ENCODE measurements at places on chromosomes 12 and 14. TPM values are rescaled to one million over a fixed set of nuclear protein-coding genes. Genes with fewer than 3 reads are reported as not detected.

DNA sequence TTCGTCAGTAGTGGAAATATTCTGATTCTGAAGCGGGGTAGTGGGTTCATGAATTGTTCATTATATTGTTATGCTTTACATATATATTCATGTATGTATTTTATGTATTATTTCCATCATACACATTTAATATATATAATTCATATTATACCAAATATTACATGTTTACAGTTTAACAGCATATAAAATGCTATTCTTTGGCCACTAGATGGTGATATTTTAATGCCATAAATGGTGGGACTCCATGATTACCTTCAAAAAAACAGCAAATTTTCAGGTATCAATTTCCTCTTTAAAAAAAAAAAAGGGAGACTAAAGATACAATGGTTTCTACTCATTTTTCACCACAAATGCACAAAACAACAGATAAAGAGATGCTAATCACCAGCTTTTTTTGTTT is 41.0 kb downstream of the BDKRB1 start:
- DNase-seq = no peak
- no peaks in the 10 kb centered on the region for H3K27me3 ChIP-seq
- no peak overlapping the region for H3K27ac ChIP-seq
- peaks cover 6% of the 10 kb centered on the region for H3K36me3 ChIP-seq
- H3K4me1 ChIP-seq = no peaks in the 10 kb centered on the region

GNB3 gene
- total RNA-seq = not detected

DNA sequence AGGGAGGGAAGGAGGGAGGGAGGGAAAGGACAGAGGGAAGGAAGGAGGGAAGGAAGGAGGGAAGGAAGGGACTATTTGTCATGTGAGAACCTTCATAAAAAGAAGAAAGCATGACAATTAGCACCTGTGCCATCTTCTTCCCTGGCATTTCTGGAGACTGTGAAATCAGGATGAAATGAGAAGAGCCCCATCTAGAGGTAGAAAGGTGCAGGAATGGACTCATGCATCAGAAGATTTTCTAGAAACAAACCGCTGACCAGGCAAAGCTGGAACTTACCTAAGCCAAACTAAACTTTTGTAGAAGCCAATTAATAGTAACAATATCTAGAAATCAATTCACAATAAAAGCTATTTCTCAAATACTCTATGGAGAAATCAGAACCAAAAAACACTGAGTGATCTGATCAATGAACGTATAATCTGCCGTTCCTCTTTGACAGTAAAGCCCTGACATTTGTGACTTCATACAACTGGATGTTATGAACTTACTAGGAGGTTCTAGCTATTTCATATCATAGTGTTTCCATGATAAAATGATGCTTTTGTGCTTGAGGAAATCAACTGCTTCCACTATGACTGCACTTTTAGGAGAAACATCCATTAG is 24.4 kb upstream of the CRACR2A start:
- no peak overlapping the region for H3K27ac ChIP-seq
- H3K4me1 ChIP-seq = no peaks in the 10 kb centered on the region
- H3K4me3 ChIP-seq = no peak overlapping the region
- H3K36me3 ChIP-seq = no peaks in the 10 kb centered on the region
- no peaks in the 10 kb centered on the region for H3K27me3 ChIP-seq

AMIGO2 gene
- 1.5 TPM for total RNA-seq

- peak overlapping the region; percentile 76 for H3K27ac ChIP-seq
- DNase-seq = no peak
- peaks cover 7% of the 10 kb centered on the region for H3K4me1 ChIP-seq
- H3K36me3 ChIP-seq = peaks cover 9% of the 10 kb centered on the region
- H3K4me3 ChIP-seq = peak overlapping the region; percentile 71
- no peaks in the 10 kb centered on the region for H3K27me3 ChIP-seq
These were observed 403 bp upstream of the PNP start for GRCh38 chr14:20468764-20469241.

POTEM gene
- total RNA-seq = not detected

DNA sequence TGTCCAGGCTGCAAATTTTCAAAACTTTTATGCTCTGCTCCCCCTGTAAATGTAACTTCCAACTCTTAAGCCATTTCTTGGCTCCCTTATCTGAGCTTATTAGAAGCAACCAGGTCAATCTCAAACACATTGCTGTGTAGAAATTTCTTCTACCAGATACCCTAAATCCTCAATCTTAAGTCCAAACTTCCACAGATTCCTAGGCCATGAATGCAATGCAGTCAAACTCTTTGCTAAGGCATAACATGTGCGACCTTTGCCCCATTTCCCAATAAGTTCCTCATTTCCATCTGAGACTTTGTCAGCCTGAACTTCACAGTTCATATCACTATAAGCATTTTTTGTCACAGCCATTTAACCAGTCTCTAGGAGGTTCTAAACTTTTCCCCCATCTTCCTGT is 64.5 kb downstream of the TMTC3 start:
- no peaks in the 10 kb centered on the region for H3K27me3 ChIP-seq
- H3K36me3 ChIP-seq = no peaks in the 10 kb centered on the region
- H3K4me1 ChIP-seq = no peaks in the 10 kb centered on the region
- no peak overlapping the region for H3K27ac ChIP-seq
- no peak for DNase-seq

CPM gene
- 12.9 TPM for total RNA-seq

DNA sequence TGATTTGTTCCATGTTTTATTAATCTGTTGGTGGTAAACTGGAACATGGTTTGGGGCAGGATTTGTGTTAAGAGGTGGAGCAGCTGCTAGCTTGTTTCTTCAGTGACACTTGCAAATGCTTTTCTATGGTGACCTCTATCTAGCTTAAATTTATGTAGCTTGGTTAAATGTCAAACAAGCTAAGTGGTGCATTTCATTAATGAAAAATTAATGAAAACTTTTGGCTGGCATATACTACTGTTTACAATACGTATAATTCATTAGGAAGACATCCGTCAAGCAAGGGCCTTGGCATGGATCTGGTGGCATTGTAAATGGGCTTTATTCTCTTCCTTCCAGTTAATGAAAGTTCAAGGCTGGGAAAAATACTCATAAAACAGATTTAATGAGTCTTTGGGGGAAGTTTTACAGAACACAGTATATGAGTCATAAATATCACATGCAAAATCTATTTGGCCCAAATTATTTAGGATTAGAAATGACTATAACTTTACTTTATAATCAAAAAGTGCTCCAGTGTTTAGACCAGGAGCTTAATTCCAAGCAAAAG is 807.7 kb upstream of the SEL1L start:
- H3K27ac ChIP-seq = no peak overlapping the region
- no peaks in the 10 kb centered on the region for H3K27me3 ChIP-seq
- H3K4me3 ChIP-seq = no peak overlapping the region
- DNase-seq = no peak

- DNase-seq = no peak
- H3K27ac ChIP-seq = peak overlapping the region; percentile 78
- H3K4me1 ChIP-seq = peaks cover 19% of the 10 kb centered on the region
These were observed 8.8 kb downstream of the EIF2B2 start for GRCh38 chr14:75011356-75011994.

DNA sequence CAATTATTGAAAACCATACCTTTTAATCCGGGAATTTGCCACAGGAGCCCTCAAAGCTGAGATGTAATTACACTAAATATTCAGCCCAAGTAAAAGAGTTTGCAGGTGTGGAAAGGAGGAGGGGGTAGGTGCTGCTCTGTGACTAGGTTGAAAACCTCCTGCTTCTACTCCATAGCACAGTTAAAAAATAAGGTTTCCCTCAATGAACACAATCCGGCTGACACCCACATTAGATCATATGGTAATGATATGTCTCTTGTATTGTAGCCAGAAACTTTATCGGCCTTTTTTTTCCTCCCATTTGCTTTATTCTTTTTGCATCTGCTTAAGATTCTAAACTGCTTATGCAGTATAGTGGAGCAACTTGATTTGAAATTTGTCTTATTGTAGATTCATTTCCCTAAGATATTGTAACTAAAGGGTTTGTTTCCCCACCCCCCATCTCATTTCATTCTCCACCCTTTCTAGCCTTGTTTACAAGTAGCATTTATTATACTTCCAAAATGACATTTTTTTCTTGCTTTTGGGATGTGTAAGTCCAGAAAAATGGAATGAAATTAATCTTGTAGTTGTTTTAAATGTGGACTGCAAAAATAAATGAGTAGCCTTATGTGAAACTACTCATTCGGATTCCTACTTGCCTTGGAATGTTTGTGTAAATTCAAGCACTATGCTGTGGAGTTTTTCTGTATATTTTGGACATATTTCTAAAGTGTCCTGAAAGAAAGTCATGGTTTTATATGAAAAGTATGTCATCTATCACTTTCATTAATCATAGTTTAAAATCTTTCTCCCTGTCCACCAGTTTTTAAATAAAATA is at the start of gene DCN:
Gene DCN, minus strand, starts transcription at position 182 of the 820 bp plus-strand sequence. CDS start 4,265 bp downstream, outside the sequence.
- H3K4me1 ChIP-seq = no peaks in the 10 kb centered on the region
- H3K27me3 ChIP-seq = no peaks in the 10 kb centered on the region
- DNase-seq = no peak
- no peaks in the 10 kb centered on the region for H3K36me3 ChIP-seq
- H3K27ac ChIP-seq = peak within 1 kb of the TSS; percentile 69
- H3K4me3 ChIP-seq = peak within 1 kb of the TSS; percentile 44

DNA sequence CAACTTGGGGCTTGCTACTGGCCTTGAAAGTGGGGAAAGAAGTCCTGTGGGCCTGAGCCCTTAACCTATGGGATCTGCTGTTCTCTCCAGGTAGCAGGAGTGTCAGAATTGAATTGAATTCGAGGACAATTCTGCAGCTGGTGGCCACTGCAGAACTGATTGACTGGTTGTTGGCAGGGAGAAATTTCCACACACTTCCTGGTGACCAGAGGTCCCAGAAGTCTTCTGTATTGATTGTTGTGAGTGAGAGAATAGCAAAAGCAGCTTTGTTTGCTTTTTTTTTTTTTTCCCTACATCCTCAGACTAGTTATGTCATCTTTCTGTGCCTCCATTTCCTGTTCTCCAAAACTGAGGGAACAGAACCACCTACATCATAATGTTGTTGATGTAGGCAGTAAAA is 64.1 kb downstream of the PRICKLE1 start:
- DNase-seq = no peak
- H3K27ac ChIP-seq = no peak overlapping the region
- no peak overlapping the region for H3K4me3 ChIP-seq
- H3K36me3 ChIP-seq = no peaks in the 10 kb centered on the region
- H3K4me1 ChIP-seq = no peaks in the 10 kb centered on the region

- no peaks in the 10 kb centered on the region for H3K4me1 ChIP-seq
- H3K4me3 ChIP-seq = no peak overlapping the region
- H3K27me3 ChIP-seq = no peaks in the 10 kb centered on the region
- no peaks in the 10 kb centered on the region for H3K36me3 ChIP-seq
- no peak for DNase-seq
These were observed 92.2 kb downstream of the PTPRR start for GRCh38 chr12:70828351-70828750.

DNA sequence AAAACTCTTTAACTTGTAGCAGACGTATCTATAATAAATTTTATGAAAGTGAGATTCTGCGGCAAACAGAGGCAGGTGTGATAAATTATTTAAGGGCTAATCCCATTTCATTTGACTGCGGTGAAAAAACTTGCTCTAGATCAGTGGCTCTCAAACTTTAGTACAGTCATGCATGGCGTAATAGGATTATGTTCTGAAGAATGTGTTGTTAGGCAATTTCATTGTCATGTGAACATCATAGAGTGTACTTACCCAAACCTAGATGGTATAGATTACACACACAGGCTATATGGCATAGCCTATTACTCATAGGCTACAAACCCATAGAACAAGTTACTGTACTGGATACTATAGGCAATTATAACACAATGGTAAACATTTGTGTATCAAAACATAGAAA is 83.7 kb downstream of the HEATR5A start:
- H3K36me3 ChIP-seq = no peaks in the 10 kb centered on the region
- no peak overlapping the region for H3K4me3 ChIP-seq
- DNase-seq = no peak
- peak overlapping the region; percentile 84 for H3K27ac ChIP-seq

DNA sequence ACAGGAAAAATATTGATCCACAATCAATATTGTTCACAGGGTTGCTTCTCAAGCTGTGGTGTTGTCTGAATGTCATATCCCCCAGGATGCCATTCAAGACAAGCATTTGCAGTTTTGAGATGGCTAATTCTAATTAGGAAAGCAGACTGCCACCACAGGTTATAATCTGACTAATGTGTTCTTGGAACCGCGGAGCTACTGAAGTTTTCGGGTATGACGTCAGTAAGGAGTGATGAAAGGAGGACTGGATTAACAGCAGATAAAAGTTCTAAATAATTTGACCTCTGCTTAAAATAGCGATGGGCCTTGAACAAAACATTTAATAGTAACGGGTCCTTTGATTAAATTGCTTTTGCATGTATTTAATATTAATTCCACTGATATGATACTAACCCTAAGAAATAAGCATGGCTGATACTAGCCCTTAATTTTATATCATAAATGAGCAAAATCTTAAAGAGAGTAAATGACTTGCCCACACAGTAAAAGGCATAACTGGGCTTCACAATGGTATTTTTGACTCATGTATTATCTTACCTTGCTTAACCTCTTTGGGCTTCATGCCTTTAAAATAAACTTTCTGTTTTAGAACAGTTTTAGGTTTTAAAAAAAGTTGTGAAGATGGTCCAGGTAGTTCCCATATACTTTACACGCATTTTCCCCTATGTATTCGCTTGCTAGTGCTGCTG is 50.3 kb downstream of the TSHR start:
- DNase-seq = no peak
- H3K27ac ChIP-seq = no peak overlapping the region
- no peaks in the 10 kb centered on the region for H3K4me1 ChIP-seq
- H3K36me3 ChIP-seq = no peaks in the 10 kb centered on the region
- no peaks in the 10 kb centered on the region for H3K27me3 ChIP-seq

GPR137C gene
- 0.38 TPM for total RNA-seq

BDKRB1 gene
- total RNA-seq = not detected

SDR9C7 gene
- total RNA-seq = not detected

DNA sequence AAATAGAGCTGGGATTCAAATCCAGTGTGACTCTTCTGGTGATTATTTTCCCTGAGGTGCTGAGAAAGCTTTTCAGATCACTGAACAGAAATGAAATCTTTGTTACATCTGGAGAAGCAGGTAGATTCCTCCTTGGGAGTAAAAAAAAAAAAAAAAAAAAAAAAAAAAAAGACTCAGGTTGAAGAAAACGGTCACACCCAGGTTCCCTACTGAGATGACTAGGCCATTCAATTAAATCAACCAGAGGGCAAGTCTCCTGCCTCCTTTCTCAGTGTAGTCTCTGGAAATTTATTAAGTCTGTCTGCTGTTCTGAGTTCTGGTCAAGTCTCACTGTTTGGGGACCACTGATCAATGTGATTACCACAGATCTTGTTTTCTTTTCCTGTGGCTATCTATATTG is 24.0 kb downstream of the ARG2 start:
- peak overlapping the region; percentile 85 for H3K27ac ChIP-seq
- H3K4me1 ChIP-seq = peaks cover 15% of the 10 kb centered on the region
- DNase-seq = no peak
- no peaks in the 10 kb centered on the region for H3K27me3 ChIP-seq
- H3K36me3 ChIP-seq = peaks cover 46% of the 10 kb centered on the region
